ENCODE measurements at places on chromosomes 11 and 22. TPM values are rescaled to one million over a fixed set of nuclear protein-coding genes. Genes with fewer than 3 reads are reported as not detected.

Gene KRTAP5-8
- total RNA-seq = not detected

Gene VSIG2
- not detected for total RNA-seq

Gene CLDN5
- total RNA-seq = 1,795 TPM

Gene PTGDR2
- not detected for total RNA-seq

Gene TSGA10IP
- total RNA-seq = not detected

Gene CCDC15
- 2.5 TPM for total RNA-seq

Gene SESN3
- 19.8 TPM for total RNA-seq

Gene PKNOX2
- 0.76 TPM for total RNA-seq

Gene UEVLD
- total RNA-seq = 23.6 TPM

Gene PRAME
- 0.15 TPM for total RNA-seq

Gene CNTN5
- not detected for total RNA-seq

Gene DERL3
- total RNA-seq = 0.12 TPM

Gene TYMP
- total RNA-seq = 11.3 TPM

All from glomerular endothelial cell (primary cell).